ENCODE measurements at places on chromosomes 3 and 15.

- no peak for DNase-seq
Observed at GRCh38 chr15:53434174-53434678, 325.2 kb downstream of the WDR72 start.

DNA sequence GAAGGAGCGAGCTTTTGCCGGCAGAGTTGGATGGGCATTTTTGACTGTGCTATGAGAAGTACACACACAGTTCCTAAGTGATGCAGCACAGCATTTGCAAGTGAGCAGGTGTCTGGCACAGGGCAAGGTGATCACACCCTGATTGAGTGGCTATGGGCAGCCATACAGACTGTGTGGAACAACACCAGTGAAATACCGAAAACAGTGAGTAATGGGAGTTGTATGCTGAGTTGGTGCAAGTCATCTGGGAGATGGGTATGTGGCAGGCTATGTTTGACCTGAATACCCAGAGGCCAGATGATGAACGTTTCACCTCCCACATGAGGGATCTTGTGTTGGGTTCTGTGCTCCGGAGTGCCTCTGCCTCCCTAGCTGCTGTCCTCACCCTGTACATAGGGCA is 53.5 kb upstream of the TIPARP start:
- DNase-seq, result no peak

GRCh38 chr15:35630532-35630931 is 84.6 kb upstream of the DPH6 start:
- no peak for DNase-seq

- DNase-seq, result no peak
Observed at GRCh38 chr3:11136116-11136515, 18.2 kb upstream of the HRH1 start.

- DNase-seq, result no peak
Observed at GRCh38 chr3:189914799-189915198, 205.9 kb downstream of the P3H2 start.

DNA sequence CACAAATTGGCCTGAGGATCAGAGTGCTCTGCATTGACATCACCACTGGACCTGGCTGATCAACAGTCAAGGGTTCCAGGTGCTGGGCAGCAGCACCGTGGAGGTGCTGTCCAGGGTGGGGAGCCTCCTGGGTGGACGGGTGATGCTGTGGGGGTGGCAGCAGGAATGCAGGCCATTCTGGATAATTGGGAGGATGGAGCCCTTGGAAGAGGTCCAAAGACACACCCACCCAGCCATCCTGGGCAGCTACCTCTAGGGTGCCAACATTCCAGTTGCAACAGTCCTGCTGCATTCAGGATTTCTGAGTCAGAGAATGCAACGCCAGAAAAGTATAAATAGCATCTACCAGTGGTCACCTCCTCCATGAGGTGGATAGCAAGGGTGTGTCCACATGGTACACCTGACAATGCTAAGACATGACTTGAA is 26.8 kb downstream of the STARD5 start:
- no peak for DNase-seq

DNA sequence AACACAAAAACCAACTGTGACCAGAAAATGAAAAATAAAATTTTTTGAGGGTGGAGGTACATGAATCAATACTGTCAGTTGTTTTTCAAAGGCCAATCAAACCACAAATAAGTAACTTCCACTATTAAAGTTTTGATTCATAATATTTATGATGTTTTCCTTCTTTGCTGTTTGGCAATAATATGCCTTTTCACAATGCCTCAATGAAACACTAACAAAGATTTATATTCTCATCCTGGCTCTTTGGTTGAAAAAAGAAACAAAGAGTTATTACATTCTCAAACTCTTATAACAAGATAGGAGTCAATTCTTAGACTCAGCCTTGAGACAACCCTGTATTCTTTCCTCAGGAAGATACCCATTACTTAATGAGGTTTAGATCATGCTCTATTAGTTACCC is 63.1 kb downstream of the C3orf70 start:
- no peak for DNase-seq
